ENCODE measurements at places on chromosomes 5 and 9. TPM values are rescaled to one million over a fixed set of nuclear protein-coding genes. Genes with fewer than 3 reads are reported as not detected.

The N4BP3 gene
- 1.4 TPM for total RNA-seq

GRCh38 chr9:72199238-72199637 lies 50.0 kb downstream of the GDA start:
- no peak overlapping the region for H3K27ac ChIP-seq
- peaks cover 30% of the 10 kb centered on the region for H3K36me3 ChIP-seq
- DNase-seq = no peak

The AK1 gene
- 22.3 TPM for total RNA-seq

GRCh38 chr5:68180121-68181038 lies 35.2 kb upstream of the PIK3R1 start:
- H3K27ac ChIP-seq = no peak overlapping the region
- no peaks in the 10 kb centered on the region for H3K27me3 ChIP-seq
- DNase-seq = peak; percentile 55
- peaks cover 8% of the 10 kb centered on the region for H3K4me1 ChIP-seq

The C9orf43 gene
- not detected for total RNA-seq

DNA sequence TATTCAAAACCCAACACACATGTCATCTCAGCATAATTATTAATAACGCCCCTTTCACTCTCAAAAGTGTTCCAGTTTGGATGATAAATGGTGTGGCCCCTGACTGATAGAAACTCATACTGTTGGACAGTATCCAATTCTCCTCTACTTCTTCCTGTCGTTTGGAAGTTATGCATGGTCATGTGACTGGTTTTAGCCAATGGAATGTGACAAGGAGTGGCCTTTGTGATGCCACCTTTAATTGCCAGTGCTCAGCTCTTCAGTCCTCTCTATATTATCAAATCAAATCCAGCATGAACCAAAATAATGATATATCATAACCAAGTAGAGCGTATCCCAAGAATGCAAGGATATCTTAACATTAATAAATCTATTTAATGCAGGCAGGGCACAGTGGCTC lies 117.8 kb upstream of the SPIN1 start:
- H3K4me1 ChIP-seq = no peaks in the 10 kb centered on the region
- H3K36me3 ChIP-seq = no peaks in the 10 kb centered on the region
- H3K27ac ChIP-seq = no peak overlapping the region

GRCh38 chr5:177140312-177140711 lies 6.7 kb downstream of the NSD1 start:
- H3K4me1 ChIP-seq = peaks cover 6% of the 10 kb centered on the region
- peak; percentile 10 for DNase-seq
- H3K4me3 ChIP-seq = no peak overlapping the region
- H3K27me3 ChIP-seq = no peaks in the 10 kb centered on the region

DNA sequence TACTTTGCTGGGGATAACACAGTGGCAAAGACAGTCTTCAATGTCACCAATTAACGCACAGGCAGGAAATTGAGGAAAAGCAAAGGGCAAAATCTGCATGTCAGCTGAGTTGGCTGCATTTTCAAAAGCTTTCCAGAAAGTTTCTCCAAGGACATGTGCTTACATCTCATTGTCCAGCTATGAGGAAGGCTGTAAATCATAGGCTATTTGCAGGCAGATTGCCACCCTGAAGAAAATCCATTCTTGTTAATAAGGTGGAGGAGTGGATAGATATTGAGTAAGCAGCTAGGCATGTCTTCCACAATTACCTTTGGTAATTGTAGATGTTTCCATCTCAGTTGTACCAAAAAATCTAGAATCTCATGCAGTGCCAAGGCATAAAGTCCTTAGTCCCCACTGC lies 278.0 kb upstream of the NUDT12 start:
- DNase-seq = no peak
- no peaks in the 10 kb centered on the region for H3K36me3 ChIP-seq
- no peaks in the 10 kb centered on the region for H3K4me1 ChIP-seq
- no peak overlapping the region for H3K27ac ChIP-seq

DNA sequence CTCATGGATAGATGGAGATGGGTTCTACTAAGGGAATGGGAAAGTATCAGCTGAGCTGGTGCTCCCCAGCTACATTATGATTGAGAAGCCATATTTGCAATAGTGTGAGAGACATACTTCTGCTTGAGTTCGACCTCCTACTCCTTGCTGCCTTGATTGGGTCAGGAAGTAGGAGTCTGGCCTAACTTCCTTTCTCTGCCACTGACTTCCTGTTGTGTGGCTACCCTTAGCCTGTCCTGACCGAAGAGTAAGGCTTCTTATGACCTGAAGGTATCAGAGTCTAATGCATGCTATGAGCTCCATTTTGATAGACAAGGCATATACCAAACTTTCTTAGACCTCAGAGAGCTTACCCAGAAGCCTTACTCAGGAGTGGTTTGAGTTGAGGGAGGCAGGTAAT lies 53.9 kb downstream of the OSTF1 start:
- no peak for DNase-seq
- H3K27me3 ChIP-seq = no peaks in the 10 kb centered on the region
- peaks cover 69% of the 10 kb centered on the region for H3K36me3 ChIP-seq
- peaks cover 3% of the 10 kb centered on the region for H3K4me1 ChIP-seq
- H3K27ac ChIP-seq = peak overlapping the region; percentile 0

DNA sequence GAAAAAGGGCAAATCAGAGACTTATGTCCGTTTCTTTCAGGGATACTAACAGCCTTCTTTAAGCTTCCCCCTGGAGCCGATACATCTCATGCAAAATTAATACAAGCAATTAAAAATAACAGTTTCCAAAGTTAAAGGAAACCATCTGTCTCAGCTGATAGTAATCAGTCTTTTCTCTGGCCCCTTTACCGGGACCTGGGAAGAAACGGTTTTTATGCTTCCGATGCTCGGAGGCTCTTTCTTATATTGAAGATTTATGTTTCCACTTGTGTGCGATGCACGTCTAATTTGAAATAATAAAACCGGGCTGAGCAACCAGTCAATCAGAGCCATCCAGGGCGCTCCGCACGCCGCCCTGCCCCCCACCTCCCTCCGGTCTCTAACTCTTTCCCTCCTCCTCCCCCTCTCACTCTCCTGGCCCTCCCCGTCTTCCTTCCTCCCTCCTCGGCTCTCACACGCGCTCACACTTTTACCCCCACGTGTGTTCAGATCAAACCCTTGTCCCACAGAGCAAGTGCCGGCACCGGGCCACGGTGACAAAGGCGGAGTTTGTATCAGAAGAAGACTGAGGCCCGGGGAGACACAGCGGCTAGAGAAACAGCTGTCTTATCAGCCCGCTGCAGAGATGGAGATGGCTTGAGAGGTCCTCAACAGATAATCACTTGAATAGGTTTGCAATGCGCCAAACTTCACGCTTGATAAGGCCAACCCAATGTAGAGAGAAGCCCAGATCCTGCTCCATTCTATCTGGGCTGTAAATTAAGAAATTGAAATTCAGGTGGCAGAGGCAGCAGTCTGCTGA lies 5.1 kb upstream of the ELAVL2 start:
- H3K36me3 ChIP-seq = no peaks in the 10 kb centered on the region
- no peaks in the 10 kb centered on the region for H3K4me1 ChIP-seq
- H3K27me3 ChIP-seq = no peaks in the 10 kb centered on the region
- H3K4me3 ChIP-seq = no peak overlapping the region
- DNase-seq = no peak

Data from Peyer's patch (tissue), 4 donors.